ENCODE measurements at places on chromosomes 7 and 10.

DNA sequence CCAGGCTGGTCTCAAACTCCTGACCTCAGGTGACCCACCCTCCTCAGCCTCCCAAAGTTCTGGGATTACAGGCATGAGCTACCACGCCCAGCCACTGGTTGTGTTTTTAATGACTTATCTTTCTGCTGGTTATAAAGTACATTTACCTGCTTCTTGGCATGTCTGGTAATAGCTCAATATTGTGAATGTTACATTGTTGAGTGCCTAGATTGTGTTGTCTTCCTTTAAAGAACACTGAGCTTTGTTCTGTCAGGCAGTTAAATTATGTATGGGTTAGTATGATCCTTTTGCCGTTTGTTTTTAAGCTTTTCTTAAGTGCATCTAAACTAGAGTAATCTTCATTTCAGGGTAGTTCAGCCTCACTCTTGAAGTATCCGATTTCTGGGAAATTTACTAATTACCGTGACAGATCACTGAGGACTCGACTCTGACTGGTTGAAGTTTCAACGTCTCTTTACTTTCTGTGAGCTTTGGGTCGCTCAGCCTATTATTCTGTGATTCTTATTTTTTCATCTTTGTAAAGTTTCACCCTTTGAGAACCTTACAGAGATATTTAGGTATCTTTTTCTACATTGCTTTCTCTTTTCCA is 617.4 kb downstream of the SORCS1 start:
- DNase-seq = no peak

GRCh38 chr10:42938351-42938750 is 138.5 kb upstream of the RET start:
- DNase-seq = no peak

- DNase-seq = no peak
Observed at GRCh38 chr10:93026072-93026471, 34.5 kb upstream of the CYP26C1 start.

DNA sequence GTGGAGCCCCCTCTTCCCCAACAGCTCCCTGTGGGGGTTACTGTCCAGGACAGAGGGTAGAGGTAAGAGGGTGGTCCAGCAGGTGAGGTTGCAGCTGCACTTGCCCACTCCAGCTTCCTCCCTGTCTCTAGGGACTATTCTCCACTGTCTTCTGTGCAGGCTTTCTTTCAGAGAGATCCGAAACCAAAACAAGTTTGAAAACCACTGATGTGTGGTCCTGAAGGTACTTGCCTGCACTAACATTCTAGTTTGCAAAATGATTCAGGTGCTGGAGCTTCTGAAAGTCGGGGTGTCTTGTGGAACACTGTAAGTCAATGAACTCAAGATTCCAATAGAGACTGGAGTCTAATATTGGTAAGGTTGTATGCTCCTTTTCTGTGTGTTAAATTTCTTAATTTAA is 63.1 kb downstream of the BLNK start:
- no peak for DNase-seq

GRCh38 chr7:100124301-100125230 is 2.2 kb upstream of the MBLAC1 start:
- DNase-seq = no peak

DNA sequence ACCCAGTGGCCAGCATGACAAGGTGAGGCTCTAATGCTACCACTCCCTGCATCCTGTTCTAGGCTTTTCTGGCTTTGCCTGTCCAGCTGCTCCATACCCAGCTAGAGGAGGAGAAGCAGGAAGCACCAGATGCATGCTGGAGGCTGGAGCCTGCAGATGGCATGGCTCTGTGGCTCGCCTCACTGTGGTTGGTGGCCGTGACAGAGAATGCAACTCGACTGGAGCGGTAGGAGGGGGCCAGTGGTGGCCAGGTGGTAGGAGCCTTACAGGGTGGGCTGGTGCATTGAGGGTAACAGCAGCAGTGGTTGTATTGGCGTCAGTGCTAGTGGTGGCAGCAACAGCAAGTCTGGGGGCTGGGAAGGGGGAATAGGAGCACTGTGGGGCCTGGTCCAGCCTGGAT is 128.6 kb downstream of the ZNF248 start:
- no peak for DNase-seq

DNA sequence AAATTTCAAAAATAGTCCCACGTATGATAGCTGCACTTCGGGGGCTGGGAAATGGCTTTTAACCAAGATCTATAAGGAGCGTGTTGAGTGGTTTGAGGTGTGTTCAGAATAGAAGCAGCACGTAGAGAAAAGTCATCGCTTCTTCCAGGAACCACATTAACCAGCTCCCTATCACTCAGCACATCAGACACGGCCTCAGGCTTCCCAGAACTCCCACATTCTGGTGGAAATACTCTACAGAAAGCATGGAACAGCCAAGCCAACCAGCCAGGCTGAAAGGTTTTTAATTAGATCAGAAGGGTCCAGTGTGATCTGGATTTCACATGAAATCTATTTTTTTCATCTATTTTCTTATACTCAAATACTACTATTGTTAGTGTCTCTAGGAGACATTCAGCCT is 231.5 kb upstream of the NRP1 start:
- DNase-seq = no peak

DNA sequence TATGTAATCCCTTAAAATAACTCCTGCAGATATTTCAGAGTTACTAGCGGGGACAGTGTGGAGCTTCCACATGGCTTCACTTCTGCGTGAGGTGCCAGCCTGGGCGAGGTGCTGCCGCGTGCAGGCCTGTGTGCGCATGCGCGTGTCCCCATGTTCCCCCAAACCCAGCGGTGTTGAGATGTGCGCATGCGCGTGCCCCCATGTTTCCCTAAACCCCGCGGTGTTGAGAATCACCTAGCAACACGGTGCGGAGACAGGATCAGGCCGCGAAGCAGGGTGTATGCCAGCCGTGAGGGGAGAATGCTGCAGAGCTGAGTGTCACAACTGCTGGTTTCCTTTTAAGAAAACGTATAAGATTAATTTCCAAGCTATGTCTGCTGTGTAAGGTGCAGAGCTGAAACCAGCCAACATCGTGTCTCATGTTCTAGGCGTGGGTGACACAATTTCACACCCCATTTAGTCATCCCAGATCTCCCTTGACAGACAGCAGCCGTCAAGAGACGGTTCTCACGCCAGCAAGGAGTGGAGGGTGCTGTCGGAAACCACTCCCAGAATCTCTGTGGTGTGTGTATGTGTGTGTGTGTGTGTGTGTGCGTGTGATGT is 71.9 kb upstream of the ADARB2 start:
- DNase-seq = no peak

DNA sequence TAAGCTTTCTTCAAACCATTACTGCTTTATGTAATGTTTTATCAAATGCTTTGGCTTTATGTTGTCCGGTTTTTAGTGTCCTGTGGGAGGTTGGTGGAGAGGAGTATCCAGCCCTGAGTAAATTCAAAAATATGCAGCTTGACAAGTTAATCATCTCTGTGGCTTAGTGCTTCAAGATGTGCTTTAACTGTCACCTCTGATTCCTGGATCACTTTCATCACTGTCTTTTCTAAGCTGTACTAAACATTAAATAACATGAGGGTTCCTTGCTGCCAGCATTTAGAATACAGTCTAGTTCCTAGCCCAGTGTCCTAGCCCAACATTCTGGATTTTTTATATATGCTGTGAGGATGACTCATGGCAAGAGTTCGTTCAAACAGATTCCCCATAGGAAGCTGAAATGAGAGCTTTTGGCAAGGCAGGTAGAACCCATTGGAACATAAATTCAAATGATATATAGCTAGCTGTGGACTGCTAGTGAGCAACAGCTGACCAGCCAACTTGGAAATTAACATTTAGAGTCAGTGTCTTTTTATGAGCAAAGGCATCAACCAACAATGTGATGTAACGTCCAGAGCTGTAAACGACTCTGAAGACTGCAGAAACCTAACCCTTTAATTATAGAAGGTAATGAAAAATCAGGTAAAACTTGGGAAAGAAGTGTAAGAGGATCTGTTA is 80.6 kb upstream of the OIT3 start:
- DNase-seq = no peak

GRCh38 chr10:28094121-28094520 is 95.2 kb upstream of the ODAD2 start:
- no peak for DNase-seq

GRCh38 chr10:122617476-122618270 is 57.1 kb downstream of the DMBT1 start:
- DNase-seq = no peak

GRCh38 chr10:132296666-132297443 is 10.9 kb downstream of the STK32C start:
- no peak for DNase-seq

DNA sequence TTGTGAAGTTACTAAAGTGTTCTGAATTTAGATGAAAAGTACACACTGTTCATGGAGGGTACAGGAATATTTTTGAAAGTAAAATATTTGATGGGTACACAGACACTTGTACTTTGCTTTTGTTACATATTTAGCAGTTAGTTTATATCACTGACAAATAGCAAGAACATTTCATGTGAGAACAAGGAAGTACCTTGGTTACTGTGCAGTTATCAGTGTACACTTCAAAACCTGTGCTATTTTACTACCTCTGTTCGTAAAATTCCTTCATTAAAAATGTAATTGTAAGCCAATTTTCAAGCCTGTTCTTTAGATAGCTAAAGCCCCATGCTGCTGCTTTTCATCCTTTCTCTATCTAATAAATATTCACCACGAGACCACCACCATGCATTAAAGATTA is 39.8 kb upstream of the WASL start:
- no peak for DNase-seq

GRCh38 chr10:114821915-114822443 is 399 bp downstream of the FHIP2A start:
- DNase-seq = no peak

DNA sequence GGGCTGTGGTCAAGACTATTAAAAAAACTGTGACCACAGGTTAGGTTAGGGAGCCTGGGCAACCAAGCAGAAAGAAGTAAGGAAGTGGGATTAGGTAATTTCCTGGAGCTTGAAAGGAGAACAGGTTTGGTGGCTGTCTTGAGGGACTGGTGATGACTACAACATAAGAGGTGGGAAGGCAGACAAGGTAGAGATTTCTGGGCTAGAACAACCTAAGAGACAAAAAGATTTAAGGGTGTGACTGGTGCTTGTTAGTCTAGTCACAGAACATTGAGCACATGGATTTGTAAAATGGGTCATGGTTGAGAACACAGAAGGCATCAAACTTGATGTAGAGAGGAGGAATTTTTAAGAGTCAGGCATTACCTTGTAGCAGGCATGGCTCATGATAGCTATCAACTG is 123.7 kb upstream of the ASAH2 start:
- no peak for DNase-seq

DNA sequence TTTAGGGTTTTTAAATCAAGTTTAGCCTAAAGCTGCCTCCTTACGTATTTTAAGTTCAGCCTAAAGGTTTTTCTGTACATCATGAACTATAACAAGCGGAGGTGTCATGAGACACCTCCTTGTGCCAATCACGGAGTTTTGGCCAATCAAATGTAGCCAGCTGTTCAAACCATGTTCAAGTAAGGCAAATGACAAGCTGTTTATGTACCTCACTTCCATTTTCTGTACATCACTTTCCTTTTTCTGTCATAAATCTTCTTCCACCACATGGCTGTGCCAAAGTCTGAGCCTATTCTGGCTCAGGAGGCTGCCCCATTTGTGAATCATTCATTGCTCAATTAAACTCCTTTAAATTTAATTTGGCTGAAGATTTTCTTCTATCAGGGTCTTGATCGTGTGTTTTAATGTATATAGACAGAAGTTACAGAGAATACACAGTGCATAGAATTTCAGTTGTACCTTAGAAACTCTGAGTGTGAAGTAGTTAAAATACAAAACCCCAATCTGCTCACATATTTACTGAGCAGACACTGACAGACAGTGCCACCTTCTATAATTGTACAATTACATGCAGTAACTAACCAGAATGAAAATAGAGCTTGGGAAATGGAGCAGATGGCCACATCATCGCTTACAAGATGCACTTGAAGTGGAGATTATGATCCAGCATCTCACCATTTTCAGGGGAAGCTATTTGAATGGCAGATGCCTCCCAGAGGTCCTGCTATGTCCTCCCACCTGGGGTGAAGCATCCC is 76.9 kb upstream of the LANCL2 start:
- no peak for DNase-seq

DNA sequence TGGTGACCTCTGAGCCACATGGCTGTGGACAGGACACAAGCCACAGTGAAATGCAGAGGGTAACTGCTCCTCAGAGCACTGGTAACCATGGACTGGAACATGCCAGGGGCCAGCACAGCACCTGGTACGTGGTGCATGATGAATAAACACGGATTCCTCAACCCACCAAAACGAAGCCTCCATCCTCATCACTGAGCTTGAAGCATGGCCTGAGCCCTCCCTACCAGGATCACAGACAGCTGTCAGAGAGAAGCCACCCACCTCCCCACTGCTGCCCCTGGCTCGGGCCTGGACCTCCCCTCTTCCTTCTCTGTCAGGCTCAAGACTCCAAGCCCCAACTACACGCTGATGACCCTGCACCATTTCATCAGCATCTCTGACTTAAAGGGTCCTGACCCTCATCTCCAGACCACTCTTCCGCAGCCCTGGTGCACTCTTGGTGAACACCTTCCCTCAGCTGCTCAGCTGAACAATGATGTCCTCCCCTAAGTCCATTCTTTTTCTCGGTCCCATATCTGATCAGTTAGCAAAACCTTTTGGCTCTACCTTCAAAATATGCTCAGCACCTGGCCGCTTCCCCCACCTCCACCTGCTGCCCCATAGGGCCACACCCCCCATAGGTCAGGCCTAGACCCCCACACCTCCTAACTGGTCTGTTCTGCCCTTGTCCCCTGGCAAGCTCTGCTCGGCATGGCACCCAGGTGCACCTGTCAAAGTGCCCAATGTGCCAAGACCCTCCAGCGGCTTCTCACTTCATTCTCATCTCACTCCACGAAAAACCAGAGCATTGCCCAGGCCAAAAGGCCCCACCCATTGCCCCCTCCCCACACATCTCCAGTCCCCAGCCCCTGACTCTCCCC is 141.1 kb downstream of the MAPK8 start:
- no peak for DNase-seq

DNA sequence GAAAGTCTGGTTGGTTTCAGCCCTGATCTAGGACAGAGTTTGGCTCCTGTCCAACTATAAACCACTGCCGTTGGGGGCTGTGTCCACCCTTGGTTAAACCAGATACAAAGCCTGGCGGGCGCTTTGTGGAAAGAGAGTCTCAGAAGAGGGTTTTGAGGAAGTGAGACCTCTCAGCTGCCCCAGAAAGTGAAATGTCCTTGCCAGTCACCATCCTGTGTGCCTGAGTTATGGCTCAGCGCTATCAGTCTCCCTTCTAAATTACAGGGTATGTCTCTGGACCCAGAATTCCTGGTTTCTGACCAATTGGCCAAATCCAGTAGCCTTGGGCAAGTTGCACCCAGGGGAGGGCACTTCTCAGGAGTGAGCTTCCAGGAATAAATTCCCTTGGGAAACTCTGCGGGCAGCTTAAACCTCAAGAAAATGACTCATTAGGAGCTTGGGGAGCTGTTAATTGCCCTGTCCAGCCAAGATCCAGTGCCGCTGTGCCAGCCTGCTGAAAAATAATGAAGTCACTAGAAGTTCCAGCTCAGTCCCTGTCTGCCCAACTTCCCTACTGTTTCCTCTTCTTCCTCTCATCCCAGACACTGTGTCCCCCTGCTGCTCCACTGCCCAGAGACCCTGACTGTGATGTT is 66.7 kb upstream of the PDZD8 start:
- DNase-seq = no peak

All from stimulated activated CD4-positive, alpha-beta T cell treated with anti-CD3 and anti-CD28 coated beads, Interleukin-1b, Interleukin-23, amount 100 ng/mL, for 24 hours (primary cell).